ENCODE measurements at places on chromosomes 2 and 18.

- peak; percentile 81 for DNase-seq
- H3K36me3 ChIP-seq, result peaks cover 45% of the 10 kb centered on the region
- H3K4me3 ChIP-seq, result peak overlapping the region; percentile 15
- H3K27me3 ChIP-seq, result no peaks in the 10 kb centered on the region
- peak overlapping the region; percentile 74 for H3K27ac ChIP-seq
These were observed 58.1 kb downstream of the PXDN start for GRCh38 chr2:1685957-1686783.

- H3K27me3 ChIP-seq, result no peaks in the 10 kb centered on the region
- H3K4me3 ChIP-seq, result no peak overlapping the region
- H3K4me1 ChIP-seq, result peaks cover 3% of the 10 kb centered on the region
- no peaks in the 10 kb centered on the region for H3K36me3 ChIP-seq
- DNase-seq, result no peak
- H3K27ac ChIP-seq, result no peak overlapping the region
These were observed 26.6 kb downstream of the TWIST2 start for GRCh38 chr2:238874330-238875050.

- peaks cover 56% of the 10 kb centered on the region for H3K4me1 ChIP-seq
- no peaks in the 10 kb centered on the region for H3K27me3 ChIP-seq
- no peak overlapping the region for H3K27ac ChIP-seq
- no peaks in the 10 kb centered on the region for H3K36me3 ChIP-seq
- no peak overlapping the region for H3K4me3 ChIP-seq
These were observed 33.9 kb upstream of the FOSL2 start for GRCh38 chr2:28358668-28359201.

DNA sequence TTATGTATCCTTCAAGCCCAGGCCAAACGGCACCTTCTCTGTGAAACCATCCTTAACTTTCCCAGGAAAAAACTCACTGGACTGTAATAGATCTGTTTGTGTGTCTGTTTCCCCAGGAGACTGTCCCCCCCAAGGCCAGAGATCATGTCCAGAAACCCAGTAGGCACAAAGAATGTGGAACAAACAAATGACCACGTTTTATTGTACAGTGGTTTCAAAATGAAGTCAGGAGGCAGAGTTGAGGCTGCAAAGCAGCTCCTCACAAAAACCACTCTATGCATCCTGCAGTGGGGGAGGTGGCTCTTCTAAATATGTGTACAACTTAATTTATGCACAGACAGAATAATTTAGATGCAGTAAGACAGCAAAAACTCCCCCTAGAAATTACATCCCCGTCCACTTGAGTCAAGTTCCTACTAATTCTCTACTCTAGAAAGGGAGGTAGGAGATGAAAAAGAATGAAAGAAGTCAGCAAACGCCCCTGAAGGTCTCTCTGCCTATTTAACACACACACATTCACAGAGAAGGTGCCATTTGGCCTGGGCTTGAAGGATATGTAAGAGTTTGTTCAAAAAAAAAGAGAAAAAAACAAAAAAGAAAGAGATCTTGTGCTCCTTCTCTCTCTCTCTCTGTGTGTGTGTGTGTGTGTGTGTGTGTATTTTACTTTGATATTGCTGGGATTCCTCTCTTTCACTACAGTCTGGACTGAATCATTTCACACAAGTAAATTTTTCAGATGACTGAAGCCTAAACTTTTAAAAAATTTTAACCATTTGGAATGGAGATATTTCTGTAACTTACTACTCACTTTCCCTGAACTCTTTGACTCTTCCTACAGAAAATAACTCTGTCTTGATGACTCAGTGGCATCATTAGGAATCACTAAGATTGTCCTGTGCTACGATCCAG lies 19.5 kb downstream of the BCL2 start:
- peaks cover 27% of the 10 kb centered on the region for H3K4me1 ChIP-seq
- no peak overlapping the region for H3K4me3 ChIP-seq

- H3K4me3 ChIP-seq, result no peak overlapping the region
- no peak for DNase-seq
- no peak overlapping the region for H3K27ac ChIP-seq
- H3K4me1 ChIP-seq, result peaks cover 39% of the 10 kb centered on the region
These were observed 43.0 kb downstream of the PTPN2 start for GRCh38 chr18:12841070-12841469.

GRCh38 chr2:239811111-239811781 lies 213.9 kb downstream of the NDUFA10 start:
- no peak overlapping the region for H3K4me3 ChIP-seq
- H3K4me1 ChIP-seq, result no peaks in the 10 kb centered on the region
- H3K36me3 ChIP-seq, result no peaks in the 10 kb centered on the region

DNA sequence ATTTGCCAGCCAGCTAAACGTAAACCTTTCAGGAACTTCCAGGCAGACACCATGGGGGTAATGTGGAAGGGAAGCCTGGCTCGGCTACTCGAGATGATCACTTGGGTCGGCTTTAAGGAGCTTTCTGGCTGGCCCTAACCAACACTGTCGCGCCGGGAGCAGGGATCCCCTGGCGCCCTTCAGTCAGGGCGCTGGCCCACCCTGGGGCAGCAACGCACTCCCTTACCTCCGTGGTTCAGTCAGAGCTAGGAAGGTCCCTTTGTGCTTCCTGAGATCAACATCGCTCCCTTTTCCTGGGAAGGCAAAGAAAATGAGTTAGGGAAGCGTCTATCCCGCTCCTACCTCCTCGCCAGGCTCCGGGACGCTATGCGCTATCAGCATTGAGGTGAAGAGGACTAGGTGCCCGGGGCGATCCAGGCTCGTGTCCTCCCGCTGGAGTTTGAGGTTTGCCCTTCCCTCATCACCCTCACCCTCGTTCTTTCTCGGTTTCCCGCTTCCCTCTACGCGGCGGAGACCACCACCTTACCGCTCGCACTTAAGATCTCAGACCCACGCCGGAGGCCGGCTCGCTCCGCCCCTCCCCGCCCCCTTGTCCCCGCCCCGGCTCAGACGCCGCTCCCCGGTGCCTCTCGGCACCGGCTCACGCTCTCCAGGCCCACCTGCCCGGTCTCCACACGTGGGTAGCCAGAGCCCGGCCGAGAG lies 449 bp upstream of the ATRAID start:
- no peak for DNase-seq
- H3K27me3 ChIP-seq, result no peaks in the 10 kb centered on the region
- peak overlapping the region; percentile 87 for H3K27ac ChIP-seq
- H3K4me1 ChIP-seq, result peaks cover 19% of the 10 kb centered on the region
- H3K36me3 ChIP-seq, result peaks cover 11% of the 10 kb centered on the region

DNA sequence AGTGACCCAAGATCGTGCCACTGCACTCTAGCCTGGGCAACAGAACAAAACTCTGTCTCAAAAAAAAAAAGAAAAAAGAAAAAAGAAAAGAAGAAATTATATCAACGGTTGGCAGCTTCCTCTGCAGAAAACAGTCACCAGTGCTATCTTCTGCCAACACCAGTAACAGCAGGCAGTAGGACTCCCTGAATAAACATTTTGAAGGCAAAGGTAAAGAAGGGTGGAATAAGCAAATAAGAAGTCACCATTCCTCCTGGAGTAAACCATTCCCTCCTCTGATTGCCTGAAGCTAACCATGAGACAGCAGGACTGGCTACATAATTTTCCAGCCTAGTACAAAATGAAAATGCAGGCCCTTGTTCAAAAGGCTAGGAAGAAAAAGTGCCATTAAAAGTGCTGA lies 9.0 kb upstream of the RNF103 start:
- no peak for DNase-seq
- no peaks in the 10 kb centered on the region for H3K4me1 ChIP-seq
- H3K27me3 ChIP-seq, result peaks cover 25% of the 10 kb centered on the region
- no peak overlapping the region for H3K27ac ChIP-seq
- no peak overlapping the region for H3K4me3 ChIP-seq
- H3K36me3 ChIP-seq, result no peaks in the 10 kb centered on the region

DNA sequence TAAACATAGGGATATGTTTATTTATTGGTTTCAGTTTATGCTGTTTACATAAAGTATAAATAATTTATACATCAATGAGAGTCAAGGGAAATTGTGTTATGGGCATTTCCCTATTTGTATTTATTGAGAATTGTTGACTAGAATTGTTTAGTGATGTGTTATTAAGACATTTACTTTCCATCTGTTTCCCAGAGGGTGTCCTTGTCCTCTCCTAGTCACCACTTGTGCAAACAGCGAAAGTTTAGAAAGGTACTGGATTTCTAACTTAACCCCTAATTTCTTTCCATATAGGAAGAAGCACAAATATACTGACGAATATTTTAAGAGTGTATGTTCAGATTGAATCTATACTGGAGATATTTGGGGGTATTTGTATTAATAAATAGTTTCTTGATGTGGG lies 6.7 kb downstream of the UBE2E3 start:
- peaks cover 57% of the 10 kb centered on the region for H3K4me1 ChIP-seq
- H3K27me3 ChIP-seq, result no peaks in the 10 kb centered on the region
- H3K4me3 ChIP-seq, result no peak overlapping the region
- peaks cover 24% of the 10 kb centered on the region for H3K36me3 ChIP-seq
- DNase-seq, result no peak

All from osteocyte (in vitro differentiated cells).